Omental fat pad (tissue), 4 donors: ENCODE measurements at places on chromosomes 12 and 14.

- DNase-seq: no peak
Measured at GRCh38 chr14:68942296-68943035, 36.6 kb downstream of the ACTN1 start.

GRCh38 chr14:31465111-31465510 is 7.8 kb upstream of the DTD2 start:
- DNase-seq: no peak

GRCh38 chr14:54935958-54936357 is 33.3 kb upstream of the GCH1 start:
- no peak for DNase-seq

- DNase-seq: no peak
Measured at GRCh38 chr12:119687406-119687805, 19.5 kb downstream of the PRKAB1 start.

- DNase-seq: no peak
Measured at GRCh38 chr12:127767656-127768055, 499.3 kb upstream of the TMEM132C start.

GRCh38 chr12:53736592-53736991 is 9.3 kb upstream of the CALCOCO1 start:
- DNase-seq: no peak

GRCh38 chr12:91023326-91024004 is 18.7 kb upstream of the EPYC start:
- no peak for DNase-seq

DNA sequence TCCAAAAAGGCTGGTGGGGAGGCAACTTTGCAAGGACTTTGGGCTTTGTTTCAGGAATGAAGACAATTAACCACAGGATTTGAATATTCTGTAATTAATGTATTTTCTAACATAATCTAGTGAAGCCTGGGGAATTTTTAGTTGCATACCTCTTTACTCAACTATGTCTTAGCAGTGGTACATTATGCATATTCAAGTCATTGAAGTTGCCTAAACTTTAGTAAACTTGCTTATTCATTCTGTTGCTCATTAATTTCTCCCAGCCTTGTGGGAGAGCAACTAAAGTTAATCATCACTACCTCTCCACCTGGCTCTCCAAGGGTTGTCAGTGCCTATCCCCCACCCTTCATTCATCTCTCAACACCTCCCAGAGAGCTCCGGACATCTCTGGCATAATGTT is 54.2 kb downstream of the IFNG-AS1 start:
- no peak for DNase-seq

GRCh38 chr12:117522559-117522958 is 161.1 kb upstream of the NOS1 start:
- DNase-seq: no peak

GRCh38 chr12:51751661-51752060 is 96.9 kb downstream of the FIGNL2 start:
- no peak for DNase-seq

DNA sequence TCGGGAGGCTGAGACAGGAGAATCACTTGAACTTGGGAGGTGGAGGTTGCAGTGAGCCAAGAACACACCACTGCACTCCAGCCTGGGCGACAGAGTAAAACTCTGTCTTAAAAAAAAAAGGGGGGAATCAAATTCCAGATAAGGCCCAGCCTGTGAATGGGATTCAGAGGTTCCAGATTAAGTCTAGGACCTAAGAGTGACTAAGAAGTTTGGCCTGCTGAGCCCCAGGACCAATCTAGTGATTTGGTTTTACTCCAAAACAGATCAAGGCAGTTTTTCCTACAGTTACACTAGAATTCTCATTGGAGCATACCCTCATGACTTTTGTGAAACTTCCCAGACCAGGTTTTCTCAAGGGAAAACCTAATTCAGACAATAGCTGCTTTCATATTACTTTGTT is 22.8 kb downstream of the EXOC5 start:
- no peak for DNase-seq

- no peak for DNase-seq
Measured at GRCh38 chr12:114949058-114949820, 265.3 kb upstream of the TBX3 start.

- no peak for DNase-seq
Measured at GRCh38 chr12:92381856-92382255, 236.2 kb upstream of the BTG1 start.

DNA sequence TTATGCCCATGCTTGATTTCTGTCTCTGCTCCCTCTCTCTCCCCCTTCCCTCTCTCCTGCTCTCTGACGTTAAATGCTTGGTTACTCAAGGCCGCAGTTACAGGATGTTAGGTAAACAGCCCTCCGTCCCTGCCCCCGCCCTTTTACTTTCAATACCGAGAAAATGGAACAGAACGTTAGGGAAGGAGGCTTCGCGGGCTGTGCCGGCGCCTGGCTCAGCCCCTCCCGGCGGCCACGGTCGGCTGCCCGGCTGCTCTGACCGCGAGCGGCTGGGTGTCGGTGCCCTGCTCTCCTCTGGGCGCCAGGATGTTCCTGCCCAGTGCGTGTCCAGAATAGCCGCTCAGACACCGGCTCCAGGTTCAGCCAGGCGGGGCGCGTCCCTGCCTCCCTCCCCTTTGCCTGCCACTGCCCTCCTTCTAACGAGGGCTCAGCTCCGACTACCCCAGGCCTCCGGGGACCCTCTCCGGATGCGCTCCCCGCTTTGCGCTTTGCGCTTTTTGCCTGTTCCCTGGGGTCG is 166.1 kb downstream of the ADCK1 start:
- no peak for DNase-seq

- DNase-seq: no peak
Measured at GRCh38 chr12:55818140-55818728, 393 bp downstream of the ORMDL2 start.

DNA sequence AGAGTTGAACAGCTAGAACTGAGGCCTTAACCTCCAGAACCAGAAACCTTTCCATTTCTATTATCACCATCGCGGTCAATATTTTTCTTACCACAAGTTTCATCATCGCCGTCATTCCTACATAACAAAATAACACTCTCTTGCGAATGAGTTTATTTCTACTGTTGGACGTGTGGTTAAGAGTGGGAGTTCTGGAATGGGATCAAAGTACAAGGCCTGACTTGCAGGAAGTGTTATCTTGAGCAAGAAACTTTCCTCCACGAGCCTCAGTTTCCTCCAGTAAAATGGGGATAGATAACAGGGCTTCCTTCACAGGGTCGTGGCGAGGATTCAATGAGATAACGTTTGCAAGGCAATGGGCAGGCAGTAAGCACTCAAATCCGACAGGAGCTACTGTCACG is 652 bp downstream of the SART3 start:
- no peak for DNase-seq

GRCh38 chr12:58657190-58657589 is 263.1 kb downstream of the LRIG3 start:
- no peak for DNase-seq

DNA sequence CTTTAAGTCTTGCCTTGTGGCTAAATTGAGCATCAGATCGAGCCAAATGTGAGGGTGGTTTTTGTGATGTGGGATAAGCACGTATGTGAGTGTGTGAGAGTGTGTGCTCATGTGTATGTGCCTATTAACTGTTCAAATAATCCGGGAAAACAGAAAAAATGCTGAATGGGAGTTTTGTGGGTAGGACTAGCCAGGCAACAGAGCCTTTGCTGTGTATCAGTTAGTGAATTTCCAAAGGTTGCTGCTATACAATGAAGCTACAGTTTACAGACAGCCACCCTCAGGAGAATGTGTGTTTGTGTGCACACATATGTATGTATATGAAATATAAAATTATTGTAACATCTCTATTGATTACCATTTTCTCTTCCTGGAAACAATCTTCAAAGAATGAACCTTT is 154.0 kb downstream of the SOX5 start:
- DNase-seq: no peak

DNA sequence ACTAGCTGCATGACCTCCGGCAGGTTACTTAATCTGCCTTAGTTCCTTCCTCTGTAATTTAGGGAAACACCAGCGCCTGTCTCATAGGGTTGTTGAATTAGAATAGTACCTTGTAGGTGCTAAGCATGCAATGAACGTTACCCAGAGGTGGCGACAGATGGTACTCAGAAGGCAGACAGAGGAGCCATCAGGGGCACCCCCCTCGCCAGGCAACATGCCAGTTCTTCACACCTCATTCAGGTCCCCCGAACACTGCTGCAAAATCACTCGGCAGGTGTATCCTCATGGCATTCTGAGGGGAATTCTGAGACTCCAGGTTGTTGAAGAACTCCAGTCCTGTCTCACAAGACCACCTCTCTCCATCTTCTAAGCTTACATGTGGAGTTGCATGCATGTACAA is 10.1 kb downstream of the ISM2 start:
- DNase-seq: no peak

- DNase-seq: no peak
Measured at GRCh38 chr12:101850199-101850598, 19.4 kb upstream of the GNPTAB start.

DNA sequence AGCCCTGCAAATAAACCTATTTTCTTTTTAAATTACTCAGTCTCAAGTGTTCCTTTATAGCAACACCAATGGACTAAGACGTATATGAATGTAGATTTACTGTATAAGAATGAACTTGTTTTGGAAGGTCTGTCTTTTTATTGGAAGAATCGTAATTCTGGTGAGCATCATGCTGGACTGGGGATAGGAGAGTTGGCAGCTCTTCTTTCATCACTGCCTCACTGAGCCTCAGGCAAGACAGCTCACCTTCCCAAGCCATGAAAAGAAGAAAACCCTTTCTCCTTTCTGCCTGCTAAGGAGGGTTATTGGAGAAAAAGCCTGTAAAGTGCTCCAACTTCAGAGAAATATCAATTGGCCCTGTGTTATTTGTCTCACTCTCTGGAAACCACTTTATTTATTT is 9.1 kb upstream of the RNF34 start:
- DNase-seq: no peak

DNA sequence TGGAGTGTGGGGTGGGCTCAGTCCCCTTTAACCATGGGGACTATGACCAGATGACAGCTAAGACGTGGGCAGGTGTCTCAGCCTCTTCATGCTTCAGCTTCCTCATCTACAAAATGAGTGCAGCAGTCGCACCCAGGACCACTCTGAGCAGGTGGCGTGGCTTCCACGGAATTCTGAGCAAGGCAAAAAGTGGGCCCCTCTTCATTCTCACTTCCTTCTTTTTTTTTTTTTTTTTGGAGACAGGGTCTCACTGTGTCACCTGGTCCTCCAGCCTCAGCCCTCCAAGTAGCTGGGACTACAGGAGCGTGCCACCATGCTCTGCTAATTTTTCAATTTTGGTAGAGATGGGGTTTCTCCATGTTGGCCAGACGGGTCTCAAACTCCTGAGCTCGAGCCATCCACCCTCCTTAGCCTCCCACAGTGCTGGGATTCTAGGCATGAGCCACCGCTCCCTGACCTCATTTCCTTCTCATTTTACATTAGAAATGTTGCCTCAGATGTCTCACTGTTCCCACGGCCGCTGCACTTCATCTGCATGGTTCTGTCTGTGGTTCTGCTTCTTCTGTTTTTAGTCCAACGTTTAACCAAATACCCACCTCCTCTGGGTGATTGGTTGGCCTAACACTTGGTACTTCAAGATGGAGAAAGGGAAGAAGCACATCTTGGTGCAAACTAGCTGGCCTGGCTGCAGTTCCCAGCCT is 41.3 kb upstream of the BCL7A start:
- no peak for DNase-seq

DNA sequence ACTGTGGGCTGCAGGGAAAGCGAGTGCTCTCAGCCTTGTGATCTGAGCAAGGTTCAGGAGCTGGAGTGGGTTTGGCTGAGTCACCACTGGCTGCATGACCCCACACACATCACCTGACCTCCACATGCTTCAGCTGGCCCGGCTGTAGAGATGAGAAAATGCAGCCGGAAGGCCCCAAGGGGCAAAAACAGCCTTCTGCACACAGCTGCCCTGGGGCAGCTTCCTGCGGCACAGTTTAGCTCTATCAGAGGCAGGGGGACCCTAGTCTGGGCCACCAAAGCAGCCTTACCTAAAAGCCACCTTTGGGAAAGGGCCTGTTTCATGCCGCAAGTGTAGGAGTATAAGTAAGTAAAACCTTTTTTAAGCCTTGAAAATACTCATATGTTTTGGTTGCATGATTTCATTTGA is 123.3 kb downstream of the SSPN start:
- DNase-seq: no peak

GRCh38 chr14:67917006-67917405 is 97.4 kb downstream of the RAD51B start:
- no peak for DNase-seq

GRCh38 chr14:99703381-99703780 is 19.3 kb downstream of the CYP46A1 start:
- DNase-seq: no peak

- DNase-seq: no peak
Measured at GRCh38 chr12:6426882-6427671, 17.7 kb upstream of the CD27 start.

GRCh38 chr12:98260276-98260675 is 255.1 kb upstream of the TMPO start:
- DNase-seq: no peak

GRCh38 chr12:123996581-123996980 is 23.6 kb downstream of the ZNF664 start:
- DNase-seq: no peak

DNA sequence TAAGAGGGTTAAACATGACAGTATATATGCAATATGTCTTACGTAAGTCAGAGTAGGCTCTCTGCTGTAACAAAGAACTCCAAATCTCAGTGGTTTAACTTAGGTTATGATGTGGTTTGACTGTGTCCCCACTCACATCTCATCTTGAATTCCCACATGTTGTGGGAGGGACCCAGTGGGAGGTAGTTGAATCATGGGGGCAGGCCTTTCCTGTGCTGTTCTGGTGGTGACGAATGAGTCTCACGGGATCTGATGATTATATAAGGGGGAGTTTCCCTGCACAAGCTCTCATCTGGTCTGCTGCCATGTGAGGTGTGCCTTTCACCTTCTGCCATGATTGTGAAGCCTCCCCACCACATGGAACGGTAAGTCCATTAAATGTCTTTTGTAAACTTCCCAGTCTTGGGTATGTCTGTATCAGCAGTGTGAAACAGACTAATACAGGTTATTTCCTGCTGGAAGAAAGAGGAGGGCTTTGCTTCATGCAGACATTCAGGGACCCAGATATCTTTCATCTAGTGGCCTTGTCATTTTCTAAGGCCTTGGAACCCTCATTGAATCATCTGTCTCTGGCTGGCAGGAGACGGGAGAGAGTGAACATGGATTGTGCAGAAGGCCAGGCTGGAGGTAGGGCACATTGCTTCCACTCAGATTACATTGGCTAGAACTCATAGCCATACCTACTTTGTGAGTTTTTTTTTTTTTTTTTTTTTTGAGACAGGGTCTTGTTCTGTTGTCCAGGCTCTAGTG is 96.1 kb downstream of the CRADD start:
- DNase-seq: no peak

DNA sequence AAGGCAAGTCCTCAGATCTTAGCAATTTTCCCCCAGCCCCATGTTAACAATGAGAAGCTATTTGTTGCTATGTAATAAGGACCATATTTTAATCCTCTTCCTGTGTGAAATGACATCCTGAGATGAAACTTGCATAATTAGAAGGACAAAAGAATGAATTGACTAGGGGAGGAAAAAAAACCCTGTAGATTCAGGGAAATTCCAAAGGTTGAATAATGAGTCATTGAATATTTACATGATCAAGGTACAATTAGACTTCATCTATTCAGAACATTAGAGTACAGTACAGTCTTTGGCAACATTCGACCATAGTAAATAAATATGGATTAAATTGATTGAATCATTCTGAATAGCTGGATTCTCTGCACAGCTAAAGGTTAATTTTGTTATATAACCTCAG is 9.4 kb downstream of the MYBPC1 start:
- no peak for DNase-seq
